Activated CD4-positive, alpha-beta memory T cell treated with anti-CD3 and anti-CD28 coated beads for 36 hours (primary cell): ENCODE measurements at places on chromosomes 4 and X. TPM values are rescaled to one million over a fixed set of nuclear protein-coding genes. Genes with fewer than 3 reads are reported as not detected.

RPS6KA6 gene
- 0.17 TPM for total RNA-seq

ANXA10 gene
- not detected for total RNA-seq

PRRG1 gene
- not detected for total RNA-seq

SFRP2 gene
- not detected for total RNA-seq

SUPT20HL2 gene
- total RNA-seq = not detected

GRCh38 chr4:13238936-13239335 lies 245.2 kb downstream of the RAB28 start:
- DNase-seq = no peak

DNA sequence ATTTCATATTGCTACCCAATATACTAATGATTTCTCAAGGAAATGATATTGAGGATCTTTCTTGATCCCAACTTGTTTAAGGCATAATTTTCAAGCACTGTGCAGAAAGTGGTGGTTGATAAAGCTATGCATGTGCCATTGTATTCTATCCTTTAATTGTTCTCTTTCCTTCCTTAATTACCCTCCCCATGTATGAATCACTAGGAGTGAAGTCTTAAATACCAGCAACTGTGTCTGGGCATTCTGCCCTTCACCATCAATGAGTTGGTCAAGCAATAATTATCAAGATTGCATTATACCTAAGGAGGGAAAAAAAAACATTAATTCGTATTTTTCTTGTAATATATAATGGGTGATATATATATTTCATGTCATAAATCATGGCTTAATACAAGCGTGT lies 111.8 kb upstream of the FRMPD4 start:
- DNase-seq = no peak

- DNase-seq = no peak
These were observed 63.7 kb upstream of the VEGFC start for GRCh38 chr4:176856421-176856820.

GRCh38 chr4:89157488-89158024 lies 46.2 kb downstream of the TIGD2 start:
- DNase-seq = no peak

- peak; percentile 7 for DNase-seq
These were observed 10.5 kb downstream of the ARL13A start for GRCh38 chrX:100979881-100980607.

GRCh38 chr4:133154725-133155124 lies 5.6 kb downstream of the PCDH10 start:
- DNase-seq = no peak

DNA sequence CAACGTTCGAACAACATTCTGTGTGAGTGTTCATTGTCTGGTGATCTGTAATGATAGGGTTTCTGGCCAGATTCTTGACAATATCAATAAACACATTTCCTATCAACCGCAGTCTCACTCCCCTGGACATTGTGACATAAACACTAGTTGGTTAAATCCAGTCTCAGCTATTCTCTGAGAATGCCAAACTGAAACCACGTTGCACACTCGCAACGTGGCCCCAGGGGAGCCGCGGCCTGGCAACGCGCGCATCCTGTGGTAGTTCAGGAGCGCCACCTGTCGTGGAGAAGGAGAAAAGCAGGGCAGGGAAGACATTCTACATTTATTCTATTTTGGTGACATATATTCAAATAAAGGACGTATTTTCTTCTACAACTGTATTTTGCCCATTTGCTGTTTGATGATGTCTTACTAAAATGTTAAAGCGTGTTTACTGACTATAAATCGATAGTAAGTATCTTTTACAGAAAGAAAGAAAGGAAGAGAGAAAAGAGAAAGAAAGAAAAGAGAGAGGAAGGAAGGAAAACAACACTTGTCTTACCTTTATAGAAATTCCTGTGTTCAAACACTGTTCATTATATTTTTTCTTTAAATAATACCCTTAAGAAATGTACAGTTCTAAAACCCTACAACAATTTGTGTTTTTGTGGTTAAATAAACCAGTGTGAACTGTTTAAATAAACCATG lies 738.3 kb upstream of the FRG1 start:
- peak; percentile 30 for DNase-seq

- no peak for DNase-seq
These were observed 211.9 kb downstream of the FBXO8 start for GRCh38 chr4:174071595-174071994.

DNA sequence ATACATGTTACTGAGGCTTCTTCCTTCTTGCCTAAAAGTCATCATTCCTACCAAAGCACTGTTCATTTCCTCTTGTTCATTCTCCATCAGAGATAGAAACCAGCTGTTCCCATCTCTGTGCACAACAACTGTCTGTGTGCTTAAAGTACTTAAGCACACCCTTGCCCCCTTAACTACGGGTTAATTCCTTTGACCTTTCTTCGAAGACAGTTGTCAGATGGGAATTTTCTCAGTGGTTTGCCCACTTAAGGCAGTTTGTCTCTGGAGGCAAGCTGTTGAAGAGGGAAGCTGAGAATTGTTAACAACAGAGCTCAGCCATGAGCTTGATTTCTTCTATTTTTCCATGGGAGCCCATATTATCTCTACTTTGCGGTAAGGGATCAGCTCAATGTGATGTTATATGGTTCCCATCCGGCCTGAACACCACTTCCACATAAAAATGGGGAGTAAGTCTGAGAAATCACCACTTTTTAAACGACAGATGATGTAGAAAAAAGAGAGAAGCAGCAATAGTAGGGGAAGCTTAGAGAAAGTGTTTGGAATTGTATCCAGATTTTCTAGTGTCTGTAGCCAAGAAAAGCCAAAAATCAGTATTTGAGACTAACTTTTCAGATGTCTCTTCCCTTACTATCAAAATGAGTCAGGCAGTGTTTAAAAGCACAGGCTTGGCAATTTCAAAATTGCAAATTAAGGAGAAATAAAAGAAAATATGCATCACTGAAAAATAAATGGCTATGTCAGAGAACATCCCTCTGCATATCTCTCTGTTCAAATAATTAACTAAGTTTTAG lies 194.4 kb downstream of the SLIT2 start:
- DNase-seq = no peak

GRCh38 chr4:181319629-181320028 lies 923.6 kb upstream of the TENM3 start:
- no peak for DNase-seq

DNA sequence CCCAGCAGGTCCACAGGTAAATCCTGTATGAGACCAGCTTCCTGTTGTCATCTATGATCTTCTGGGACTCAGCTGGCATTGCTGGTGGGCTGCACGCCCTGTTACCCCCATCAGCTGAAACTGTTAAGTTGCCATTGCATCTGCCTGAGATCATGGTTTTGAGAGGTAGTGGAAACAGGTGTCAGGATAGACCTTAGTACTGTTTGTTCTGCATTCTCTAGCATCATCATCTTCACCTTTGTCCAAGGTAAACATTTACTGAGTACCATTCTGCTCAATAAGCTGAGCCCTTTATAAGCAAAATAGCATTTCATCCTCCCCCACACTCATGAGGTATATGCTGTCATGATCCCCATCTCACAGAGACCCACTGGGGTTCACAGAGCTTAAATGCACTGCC lies 42.9 kb upstream of the PROM1 start:
- DNase-seq = no peak
